ENCODE measurements at places on chromosomes 13 and 19. TPM values are rescaled to one million over a fixed set of nuclear protein-coding genes. Genes with fewer than 3 reads are reported as not detected.

The GPR4 gene
- 0.28 TPM for total RNA-seq

The SHISA7 gene
- not detected for total RNA-seq

The NLRP7 gene
- total RNA-seq: not detected

The CBARP gene
- 1.7 TPM for total RNA-seq

The AMER2 gene
- total RNA-seq: not detected

The MARCHF2 gene
- 64.0 TPM for total RNA-seq

The SELENOV gene
- total RNA-seq: not detected

The C19orf33 gene
- not detected for total RNA-seq

The VSTM1 gene
- not detected for total RNA-seq

The SBK2 gene
- total RNA-seq: not detected

The PRKCG gene
- total RNA-seq: 0.28 TPM

The ZNF793 gene
- total RNA-seq: 3.4 TPM

The TEX101 gene
- not detected for total RNA-seq

The ZNF418 gene
- total RNA-seq: 5.6 TPM

The IGFLR1 gene
- 1.3 TPM for total RNA-seq

The FBXO27 gene
- 1.7 TPM for total RNA-seq

The ABCC4 gene
- total RNA-seq: 24.5 TPM

The SIGLEC5 gene
- not detected for total RNA-seq

The ATCAY gene
- total RNA-seq: not detected

All from regular cardiac myocyte (primary cell).